Stimulated activated naive CD4-positive, alpha-beta T cell (primary cell): ENCODE measurements at places on chromosomes 5 and 9.

- DNase-seq = no peak
Measured at GRCh38 chr9:112757282-112757883, 6.8 kb downstream of the SNX30 start.

DNA sequence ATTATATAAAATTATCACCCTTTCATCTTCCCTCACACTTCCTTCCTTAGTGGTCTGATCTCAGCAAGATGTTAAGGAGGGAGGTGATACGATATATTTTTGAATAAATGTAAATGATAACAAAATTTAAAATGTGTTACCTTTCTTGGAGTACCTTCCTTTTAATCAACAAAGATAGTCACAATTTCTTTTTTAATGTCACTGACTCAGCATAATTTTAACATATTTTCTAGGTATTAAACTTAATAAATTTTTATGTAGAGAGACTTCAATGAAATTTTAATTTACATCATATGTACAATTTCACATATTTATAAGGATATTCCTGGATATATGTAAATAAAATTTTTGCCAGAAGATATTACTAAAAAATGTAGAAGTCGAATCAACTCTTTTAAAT, 125.0 kb upstream of the FBN2 start:
- no peak for DNase-seq

DNA sequence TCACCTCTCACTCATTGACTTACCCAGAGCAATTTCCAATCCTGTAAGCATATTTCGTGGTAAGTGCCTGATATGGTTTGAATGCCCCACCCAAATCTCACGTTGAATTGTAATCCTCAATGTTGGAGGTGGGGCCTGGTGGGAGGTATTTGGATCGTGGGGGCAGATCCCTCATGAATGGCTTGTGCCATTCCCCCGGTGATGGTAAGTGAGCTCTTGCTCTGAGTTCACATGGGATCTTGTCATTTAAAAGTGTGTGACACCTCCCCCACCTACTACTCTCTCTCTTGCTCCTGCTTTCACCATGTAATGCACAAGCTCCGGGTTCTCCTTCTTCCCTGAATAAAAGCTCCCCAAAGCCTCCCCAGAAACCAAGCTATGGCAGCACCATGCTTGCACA, 1165.5 kb downstream of the CDH12 start:
- no peak for DNase-seq

GRCh38 chr5:141521244-141521781, 32.4 kb downstream of the PCDHGC5 start:
- no peak for DNase-seq

DNA sequence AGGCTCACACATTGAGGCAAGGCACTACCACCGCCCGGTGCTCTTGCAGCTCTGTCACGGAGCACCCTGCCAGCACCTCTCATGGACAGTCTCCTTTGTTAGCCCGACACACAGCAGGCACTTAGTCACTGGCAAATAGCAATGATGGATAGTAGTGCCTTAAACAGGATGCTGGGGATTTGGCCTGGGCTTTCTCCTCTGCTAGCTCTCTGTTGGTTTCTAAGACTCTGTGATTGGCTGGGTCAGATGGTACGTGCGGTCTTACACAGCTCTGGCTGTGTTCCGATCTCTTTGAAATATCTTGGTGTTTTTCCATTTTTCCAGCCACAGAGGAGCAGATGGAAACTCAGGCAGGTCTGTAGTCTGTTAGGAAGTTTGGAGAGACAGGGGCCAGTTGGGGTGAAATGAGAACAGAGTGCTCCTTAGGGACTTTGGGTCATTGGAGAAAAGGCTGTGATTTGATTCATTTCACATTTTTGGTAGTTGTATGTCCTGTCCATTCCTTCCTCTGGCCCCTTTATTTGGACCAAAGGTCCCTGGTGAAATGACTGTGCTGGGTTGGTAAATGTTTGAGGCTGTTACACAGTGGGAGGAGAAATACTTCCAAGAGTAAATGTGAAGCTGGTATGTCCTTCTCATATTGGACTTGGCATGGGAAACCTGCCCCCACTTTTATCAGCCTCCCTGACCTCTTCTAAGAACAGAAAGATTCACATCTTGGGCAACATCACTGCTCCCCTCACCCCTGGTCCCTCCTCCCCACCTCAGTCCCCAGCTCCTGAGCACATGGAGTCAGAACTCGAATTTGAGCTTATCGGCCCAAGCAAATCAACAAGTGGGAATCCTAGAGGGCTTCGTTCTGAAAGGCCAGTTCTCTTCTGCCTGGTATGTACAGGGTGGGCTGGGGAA, 3.4 kb downstream of the SMIM3 start:
- DNase-seq = no peak

DNA sequence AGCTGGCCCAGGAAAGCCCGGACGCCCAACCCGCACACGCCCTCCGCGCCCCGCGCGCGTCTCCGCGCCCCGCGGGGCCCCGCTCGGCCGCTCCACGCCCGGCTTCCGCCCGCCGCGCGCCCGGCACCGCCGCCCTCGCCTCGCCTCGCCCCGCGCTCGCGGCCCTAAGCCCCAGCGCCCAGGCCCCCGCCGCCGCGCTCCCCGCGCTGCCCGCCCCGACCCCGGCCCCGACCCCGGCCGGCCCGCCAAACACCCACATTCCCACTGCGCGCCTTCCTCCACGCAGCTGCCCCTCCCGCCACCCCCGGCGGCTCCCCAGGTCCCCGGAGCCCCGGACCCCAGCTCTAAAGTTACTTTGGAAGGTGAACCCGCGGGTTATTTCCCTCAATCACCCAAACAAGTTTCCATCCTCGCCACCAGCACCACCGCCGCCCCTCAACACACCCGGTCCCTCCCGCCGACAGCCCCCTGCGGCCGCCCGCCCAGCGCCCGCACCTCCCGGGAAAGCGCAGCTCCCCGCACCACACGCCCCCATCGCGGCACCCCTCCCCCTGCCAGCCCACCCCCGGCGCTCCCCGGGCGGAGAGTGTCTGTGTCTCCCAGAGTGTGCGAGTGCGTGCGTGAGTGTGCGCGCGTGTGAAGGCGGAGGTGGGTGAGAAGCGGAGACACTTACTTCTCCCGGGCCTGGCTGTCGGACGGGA, 439 bp downstream of the SSBP2 start:
- peak; percentile 41 for DNase-seq

DNA sequence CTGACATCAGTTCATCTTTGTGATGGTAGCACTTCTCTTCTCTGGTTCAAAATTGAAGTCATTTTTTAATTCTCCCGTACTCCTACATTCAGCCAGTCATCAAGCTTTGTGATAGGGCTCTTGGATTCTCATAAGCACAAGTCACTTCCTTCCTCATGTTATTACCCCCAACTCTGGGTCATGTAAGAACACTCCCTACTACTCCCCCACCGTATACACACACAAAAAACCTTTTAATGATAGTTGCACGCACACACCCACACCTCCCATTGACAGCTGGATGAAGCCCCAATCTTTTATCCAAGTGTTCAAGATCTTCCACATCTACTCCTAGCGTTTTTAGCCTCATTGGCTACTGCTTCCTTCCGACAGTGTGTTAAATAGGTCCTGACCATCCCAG, 16.8 kb downstream of the KDM3B start:
- DNase-seq = no peak

DNA sequence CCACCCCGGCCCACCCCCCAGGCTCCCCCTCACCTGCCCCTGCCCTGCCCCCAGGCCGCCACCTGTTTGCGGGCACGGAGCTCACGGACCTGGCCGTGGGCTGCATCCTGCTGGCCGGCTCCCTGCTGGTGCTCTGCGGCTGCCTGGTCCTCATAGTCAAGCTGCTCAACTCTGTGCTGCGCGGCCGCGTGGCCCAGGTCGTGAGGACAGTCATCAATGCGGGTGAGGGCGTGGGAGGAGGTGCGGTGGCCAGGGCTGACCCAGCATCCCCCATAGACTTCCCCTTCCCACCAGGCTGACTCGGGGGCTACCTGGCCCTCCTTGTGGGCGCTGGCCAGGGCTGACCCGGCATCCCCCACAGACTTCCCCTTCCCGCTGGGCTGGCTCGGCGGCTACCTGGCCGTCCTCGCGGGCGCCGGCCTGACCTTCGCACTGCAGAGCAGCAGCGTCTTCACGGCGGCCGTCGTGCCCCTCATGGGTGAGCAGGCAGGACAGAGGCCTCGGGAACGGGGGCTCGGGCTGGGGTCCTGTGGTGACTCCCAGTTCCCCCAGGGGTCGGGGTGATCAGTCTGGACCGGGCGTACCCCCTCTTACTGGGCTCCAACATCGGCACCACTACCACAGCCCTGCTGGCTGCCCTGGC, 3.5 kb downstream of the SLC34A3 start:
- no peak for DNase-seq

DNA sequence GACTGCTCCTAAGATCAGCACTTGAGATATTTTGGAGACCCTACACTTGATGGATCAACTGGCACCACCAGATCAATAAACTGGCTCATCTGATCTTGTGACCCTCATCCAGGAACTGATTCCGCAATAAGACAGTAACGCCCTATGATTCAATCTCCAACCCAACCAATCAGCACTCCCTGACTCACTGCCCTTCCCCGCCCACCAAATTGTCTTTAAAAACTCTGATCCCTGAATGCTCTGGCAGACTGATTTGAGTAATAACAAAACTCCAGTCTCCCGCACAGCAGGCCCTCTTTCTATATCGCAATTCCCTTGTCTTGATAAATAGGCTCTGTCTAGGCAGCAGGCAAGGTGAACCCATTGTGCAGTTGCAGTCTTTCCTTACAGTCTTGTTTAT, 677.0 kb downstream of the LRRC70 start:
- DNase-seq = no peak

GRCh38 chr5:139619861-139620260, 28.3 kb upstream of the CXXC5 start:
- no peak for DNase-seq

GRCh38 chr5:93343570-93343969, 237.4 kb downstream of the NR2F1-AS1 start:
- no peak for DNase-seq

DNA sequence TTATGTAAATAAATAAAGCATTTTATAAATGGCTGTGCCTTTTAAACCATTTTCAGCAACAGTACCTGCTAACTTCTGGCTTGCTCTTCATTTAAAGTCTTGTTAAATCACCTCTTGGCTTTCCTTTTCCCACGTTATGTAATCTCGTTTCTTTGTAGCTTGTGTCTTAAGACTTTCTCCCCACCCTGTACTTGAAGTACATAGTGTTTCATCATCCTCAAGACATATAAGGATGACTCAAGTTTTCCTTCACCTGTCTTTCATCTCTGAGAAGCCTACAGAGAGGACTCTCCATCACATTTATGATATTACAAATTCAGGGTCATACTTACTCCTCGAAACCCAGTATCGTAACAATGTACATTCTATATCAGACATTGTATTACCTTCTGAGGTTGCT, 33.9 kb downstream of the PRELID2 start:
- DNase-seq = no peak

- no peak for DNase-seq
Measured at GRCh38 chr5:112958093-112959088, 18.2 kb upstream of the DCP2 start.

GRCh38 chr5:14873093-14873492, 1.5 kb upstream of the ANKH start:
- no peak for DNase-seq

DNA sequence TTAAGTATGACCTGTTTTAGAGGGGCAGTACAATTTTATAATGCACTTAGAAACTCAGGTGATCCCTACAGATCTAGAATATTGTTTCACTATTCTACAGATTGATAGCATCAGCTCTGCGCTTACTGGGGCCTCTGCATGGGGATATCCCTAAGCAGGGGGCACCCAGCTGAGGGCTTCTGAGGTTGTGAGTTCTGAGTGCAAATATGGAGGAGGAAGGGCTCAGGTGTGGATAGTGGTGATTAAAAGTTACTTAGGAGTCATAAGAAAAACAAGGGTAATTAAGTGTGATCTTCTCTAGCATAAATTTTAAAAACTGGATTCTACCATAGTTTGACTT, 274.4 kb downstream of the EFNA5 start:
- no peak for DNase-seq

- DNase-seq = no peak
Measured at GRCh38 chr5:66527478-66528035, 68.6 kb upstream of the MAST4 start.

GRCh38 chr9:135847833-135848232, 59.5 kb downstream of the CAMSAP1 start:
- no peak for DNase-seq

DNA sequence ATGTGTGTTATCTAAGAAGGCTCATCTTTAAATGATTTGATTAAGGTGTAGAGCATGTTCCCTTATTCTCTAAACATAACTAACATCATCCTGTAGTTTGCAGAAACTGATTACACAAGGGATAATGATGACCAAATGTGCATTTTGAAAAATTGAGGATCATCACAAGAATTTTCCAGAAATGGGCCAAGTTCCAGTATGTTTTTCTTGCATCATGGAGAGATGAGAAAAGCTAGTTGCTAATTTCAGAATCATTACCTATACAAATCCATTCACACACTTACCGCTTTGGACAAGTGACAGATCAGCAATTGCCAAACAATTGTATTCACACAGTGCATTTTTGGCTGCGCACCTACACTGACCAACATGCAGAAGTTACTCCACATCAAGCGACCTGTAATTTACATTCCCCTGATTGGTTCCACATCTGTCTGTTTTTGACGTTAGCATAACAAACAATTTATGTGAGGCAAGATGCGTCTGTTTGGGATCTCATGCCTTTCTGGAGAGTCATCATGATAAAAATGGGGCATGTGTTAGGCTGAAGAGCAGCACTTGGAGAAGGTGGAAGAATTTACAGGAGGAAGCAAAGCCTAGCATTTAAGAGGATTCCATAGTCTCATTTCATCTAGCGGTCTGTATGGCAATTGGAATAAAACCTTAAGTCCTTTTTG, 2.8 kb upstream of the BNC2 start:
- no peak for DNase-seq

DNA sequence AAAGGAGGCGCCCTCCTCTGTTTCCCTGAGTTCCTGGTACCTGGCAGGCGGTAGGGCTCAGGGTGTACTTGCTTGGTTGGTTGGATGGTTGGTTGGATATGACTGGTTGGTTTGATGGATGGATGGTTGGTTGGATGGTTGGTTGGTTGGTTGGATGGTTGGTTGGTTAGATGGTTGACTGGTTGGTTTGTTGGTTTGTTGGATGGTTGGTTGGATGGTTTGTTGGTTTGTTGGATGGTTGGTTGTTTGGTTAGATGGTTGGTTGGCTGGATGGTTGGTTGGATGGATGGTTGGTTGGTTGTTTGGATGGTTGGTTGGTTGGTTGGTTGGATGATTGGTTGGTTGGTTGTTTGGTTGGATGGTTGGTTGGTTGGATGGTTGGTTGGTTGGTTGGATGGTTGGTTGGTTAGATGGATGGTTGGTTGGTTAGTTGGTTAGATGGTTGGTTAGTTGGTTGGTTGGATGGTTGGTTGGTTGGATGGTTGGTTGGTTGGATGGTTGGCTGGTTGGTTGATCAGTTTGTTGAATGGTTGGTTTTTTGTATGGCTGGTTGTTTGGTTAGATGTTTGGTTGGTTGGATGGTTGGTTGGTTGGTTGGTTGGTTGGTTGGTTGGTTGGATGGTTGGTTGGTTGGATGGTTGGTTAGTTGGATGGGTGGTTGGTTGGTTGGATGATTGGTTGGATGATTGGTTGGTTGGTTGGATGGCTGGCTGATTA, 6.5 kb upstream of the TMEM250 start:
- DNase-seq = no peak

DNA sequence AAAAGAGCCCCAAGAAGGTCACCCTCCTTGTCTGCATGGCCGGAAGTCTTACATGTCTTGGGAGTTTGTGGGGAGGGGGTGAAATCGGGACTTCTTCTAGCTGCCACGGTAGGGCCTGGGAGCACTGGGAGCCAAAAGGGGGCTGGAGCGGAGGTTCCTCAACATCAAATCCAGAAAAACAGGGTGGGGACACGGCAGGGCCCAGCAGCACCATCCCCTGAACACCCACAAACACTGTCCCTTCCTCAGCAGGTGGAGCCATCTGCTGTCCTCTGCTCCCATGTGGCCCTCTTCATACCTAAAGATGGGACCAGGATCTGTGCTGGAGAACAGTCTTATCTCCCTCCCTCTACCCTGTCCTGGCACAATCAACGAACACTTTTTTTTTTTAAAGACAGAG, 2.7 kb downstream of the TERT start:
- DNase-seq = no peak
